Epithelial cell of alveolus of lung (primary cell): ENCODE measurements at places on chromosomes 7 and 10. TPM values are rescaled to one million over a fixed set of nuclear protein-coding genes. Genes with fewer than 3 reads are reported as not detected.

The ATXN7L1 gene
- total RNA-seq, result 2.6 and 5.3 TPM in 2 replicates

The FAM25A gene
- not detected in 2 replicates for total RNA-seq

The ERVW-1 gene
- total RNA-seq, result 0.16 TPM in 1 of 2 replicates, not detected in the other

The ZNF365 gene
- total RNA-seq, result 0.32 and 3.4 TPM in 2 replicates

The TMEM213 gene
- total RNA-seq, result not detected in 2 replicates

The WNT8B gene
- total RNA-seq, result not detected in 2 replicates

The GARIN1A gene
- total RNA-seq, result under 0.01 and 0.32 TPM in 2 replicates

The DLX5 gene
- 0.13 TPM in 1 of 2 replicates, not detected in the other for total RNA-seq

The SYCE1 gene
- not detected in 2 replicates for total RNA-seq
